CD8-positive, alpha-beta memory T cell (primary cell): ENCODE measurements at places on chromosomes 6 and 20. TPM values are rescaled to one million over a fixed set of nuclear protein-coding genes. Genes with fewer than 3 reads are reported as not detected.

The EFCAB8 gene
- total RNA-seq, result 0.69 TPM

The MYT1 gene
- total RNA-seq, result not detected

The PACSIN1 gene
- 0.64 TPM for total RNA-seq

DNA sequence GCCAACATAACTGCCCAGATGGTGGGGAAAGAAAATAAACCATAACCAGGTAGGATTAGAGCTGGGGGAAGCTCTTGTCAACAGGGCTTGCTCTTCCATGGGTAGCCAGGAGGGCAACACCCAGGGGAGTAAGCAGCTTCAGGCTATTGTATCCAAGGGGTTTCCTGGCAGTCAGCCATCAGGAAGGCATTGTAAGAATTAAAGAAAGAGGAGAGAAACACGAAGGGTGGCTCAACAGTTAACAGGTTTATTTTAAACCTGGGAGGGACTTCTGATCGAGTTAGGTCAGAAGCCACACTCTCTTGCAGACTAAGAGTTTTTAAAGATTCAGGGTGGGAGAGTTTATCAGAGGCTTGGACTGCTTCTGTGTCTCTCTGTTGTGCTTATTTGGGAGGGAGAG lies 114.2 kb downstream of the QRSL1 start:
- H3K27ac ChIP-seq, result no peak overlapping the region
- H3K36me3 ChIP-seq, result no peaks in the 10 kb centered on the region
- no peaks in the 10 kb centered on the region for H3K4me1 ChIP-seq
- H3K4me3 ChIP-seq, result no peak overlapping the region

DNA sequence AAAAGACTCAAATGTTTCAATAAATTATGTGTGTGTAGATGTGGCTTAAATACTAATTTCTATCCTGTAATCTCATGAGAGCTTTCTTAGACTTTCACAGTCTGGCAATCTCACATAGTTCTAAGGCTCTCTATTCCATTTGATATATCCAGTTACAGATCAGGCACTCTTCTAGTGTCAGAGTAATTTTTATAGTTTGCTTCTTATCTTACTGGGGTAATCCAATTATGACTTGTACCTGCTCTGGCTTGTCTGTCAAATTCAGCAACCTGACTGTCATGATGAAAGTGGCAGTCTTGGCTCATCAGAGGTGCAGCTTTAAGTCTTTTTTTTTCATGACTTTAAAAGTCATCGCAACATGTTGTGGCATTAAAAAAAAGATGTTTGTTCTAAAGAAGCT lies 513.2 kb upstream of the MAN1A1 start:
- no peaks in the 10 kb centered on the region for H3K4me1 ChIP-seq
- no peak overlapping the region for H3K27ac ChIP-seq
- DNase-seq, result no peak
- H3K27me3 ChIP-seq, result no peaks in the 10 kb centered on the region
- no peak overlapping the region for H3K4me3 ChIP-seq
- no peaks in the 10 kb centered on the region for H3K36me3 ChIP-seq

The SEMG1 gene
- not detected for total RNA-seq

DNA sequence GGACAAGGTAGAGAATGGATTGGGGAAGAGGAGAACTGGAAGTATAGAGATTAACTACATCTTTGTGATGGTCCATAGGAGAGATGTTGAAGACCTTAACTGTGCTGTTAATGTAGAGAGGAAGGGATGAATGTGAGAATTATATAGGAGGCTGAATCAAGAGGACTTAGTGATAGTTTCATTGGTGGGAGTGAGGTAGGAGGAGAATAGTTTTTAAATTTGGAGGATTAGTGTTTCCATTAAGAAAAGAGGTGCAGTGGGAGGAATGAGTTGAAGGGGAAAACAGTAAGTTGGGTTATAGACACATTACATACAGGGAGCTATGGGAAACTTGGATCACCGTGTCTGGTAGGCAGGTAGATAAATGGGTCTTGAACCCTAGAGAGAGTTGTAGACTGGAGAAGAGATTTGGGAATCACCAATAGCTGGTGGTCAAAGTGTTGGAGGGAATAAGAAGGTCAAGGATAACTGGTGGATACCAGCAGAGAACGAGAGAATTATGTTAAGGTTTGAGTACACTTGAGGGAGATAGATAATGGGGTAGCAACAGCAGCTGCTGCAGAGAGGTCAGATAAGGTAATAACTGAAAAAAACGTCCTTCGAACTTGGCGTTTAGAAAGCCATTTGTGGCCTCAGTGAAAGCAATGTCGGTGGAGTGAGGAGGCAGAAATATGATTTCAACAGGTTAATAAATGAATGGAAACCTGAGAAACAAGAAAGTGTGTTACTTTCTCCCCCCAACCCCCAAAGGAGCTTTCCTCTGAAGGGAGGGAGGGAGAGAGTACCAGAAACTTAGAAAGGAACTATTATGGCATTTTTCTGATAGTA lies 3.1 kb downstream of the C6orf89 start:
- no peak for DNase-seq
- H3K36me3 ChIP-seq, result no peaks in the 10 kb centered on the region
- H3K4me1 ChIP-seq, result peaks cover 34% of the 10 kb centered on the region
- H3K27me3 ChIP-seq, result no peaks in the 10 kb centered on the region
- H3K4me3 ChIP-seq, result no peak overlapping the region
- H3K27ac ChIP-seq, result peak overlapping the region; percentile 82

GRCh38 chr6:99458319-99458718 lies 33.2 kb upstream of the PNISR start:
- H3K4me3 ChIP-seq, result no peak overlapping the region
- H3K36me3 ChIP-seq, result no peaks in the 10 kb centered on the region
- DNase-seq, result no peak
- H3K27ac ChIP-seq, result no peak overlapping the region

DNA sequence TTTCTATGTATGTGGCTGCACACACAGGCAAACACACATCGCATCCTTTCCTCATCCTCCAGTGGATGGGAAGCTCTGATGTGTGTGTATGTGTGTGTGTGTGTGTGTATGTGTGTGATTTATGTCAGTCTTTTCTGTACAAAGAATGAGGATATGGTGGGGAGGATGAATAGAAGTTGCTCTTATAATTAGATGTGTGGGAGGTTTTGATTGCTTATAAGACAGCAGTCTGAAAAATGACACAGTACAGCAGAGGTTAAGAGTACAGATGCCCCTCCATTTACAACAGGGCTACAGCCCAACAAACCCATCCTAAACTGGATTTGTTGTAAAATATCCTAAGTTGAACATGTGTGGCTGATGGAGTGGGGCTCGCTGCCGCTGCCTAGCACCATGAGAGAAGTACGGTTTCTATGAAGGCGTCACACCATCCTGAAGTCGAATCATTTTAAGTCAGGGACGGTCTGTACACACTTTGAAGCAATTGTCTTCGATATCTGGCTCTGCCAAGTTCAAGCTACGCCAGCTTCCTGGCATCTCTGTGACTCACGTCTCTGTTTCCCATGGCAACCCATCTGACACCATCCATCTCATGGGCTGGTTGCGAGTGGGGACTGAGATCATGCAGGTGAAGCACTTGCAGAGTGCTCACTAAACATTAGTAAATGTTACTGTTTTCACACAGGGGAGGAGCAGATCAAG lies 252.6 kb downstream of the MYLK4 start:
- H3K4me3 ChIP-seq, result no peak overlapping the region
- H3K4me1 ChIP-seq, result no peaks in the 10 kb centered on the region
- H3K36me3 ChIP-seq, result no peaks in the 10 kb centered on the region
- DNase-seq, result no peak

DNA sequence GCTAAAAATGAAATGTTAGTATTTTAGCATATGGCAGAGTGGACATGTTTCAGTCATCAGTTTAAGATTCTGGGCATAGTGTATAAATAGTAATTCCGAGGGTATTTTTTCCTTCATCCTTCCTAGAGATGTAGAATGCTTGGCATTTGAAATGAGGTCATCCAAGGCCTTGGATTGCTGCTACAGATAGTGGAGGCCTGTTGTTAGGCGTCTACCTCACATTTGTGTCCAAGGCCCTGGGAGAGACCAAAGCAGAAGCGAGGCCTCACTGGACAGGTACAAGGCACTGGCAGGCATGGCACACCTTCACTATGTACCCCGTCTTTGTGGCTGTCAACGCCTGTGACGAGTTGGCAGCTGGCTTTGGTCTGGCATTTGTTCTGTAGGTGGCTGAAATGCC lies 58.0 kb downstream of the DTD1 start:
- no peaks in the 10 kb centered on the region for H3K4me1 ChIP-seq
- no peak for DNase-seq
- no peaks in the 10 kb centered on the region for H3K36me3 ChIP-seq
- no peak overlapping the region for H3K27ac ChIP-seq

The GMEB2 gene
- total RNA-seq, result 15.5 TPM
